ENCODE measurements at places on chromosomes 13 and 19. TPM values are rescaled to one million over a fixed set of nuclear protein-coding genes. Genes with fewer than 3 reads are reported as not detected.

GRCh38 chr19:40612831-40613689 is 11.9 kb downstream of the LTBP4 start:
- DNase-seq: peak; percentile 89

DNA sequence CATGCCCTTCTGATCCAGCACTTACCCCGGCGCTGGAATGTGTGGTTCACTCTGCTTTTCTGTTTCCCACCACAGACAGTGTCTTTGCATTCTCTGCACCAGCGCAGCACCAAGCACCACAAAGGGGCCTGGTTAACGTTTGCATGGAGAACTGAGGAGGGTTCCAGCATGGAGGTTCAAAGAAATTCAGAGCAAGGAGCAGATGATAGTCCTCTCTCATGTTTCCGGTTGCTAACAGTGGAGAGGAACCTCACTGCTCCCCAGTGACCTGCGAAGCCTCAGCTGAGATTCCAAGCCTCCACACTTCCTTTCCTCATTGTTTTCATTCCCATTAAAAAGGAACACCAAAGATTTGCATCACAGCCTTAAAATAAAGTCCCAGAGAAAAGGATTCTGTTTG is 99.7 kb downstream of the STARD13 start:
- no peak for DNase-seq

DNA sequence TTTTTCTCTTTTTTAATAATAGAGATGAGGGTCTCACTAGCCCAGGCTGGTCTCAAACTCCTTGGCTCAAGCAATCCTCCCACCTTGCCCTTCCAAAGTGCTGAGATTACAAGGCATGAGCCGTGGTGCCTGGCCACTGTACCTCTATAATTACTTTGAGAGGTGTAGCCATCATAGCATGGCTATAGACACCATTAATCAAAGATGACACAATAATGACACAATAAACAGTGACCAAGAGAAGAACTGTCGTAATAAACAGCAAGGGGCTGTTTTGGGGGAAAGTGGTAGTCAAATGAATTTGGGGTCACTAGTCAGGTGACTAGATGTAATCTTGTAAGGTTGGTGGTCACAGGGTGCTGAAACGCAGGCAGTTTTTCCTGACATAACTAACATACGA is 30.4 kb downstream of the KLF5 start:
- no peak for DNase-seq

- DNase-seq: no peak
Observed at GRCh38 chr19:42069619-42070351, at the start of gene GRIK5. TSS of gene GRIK5 (minus strand) at chr19:42070206. CDS start at chr19:42065770, 4,436 bp downstream.

DNA sequence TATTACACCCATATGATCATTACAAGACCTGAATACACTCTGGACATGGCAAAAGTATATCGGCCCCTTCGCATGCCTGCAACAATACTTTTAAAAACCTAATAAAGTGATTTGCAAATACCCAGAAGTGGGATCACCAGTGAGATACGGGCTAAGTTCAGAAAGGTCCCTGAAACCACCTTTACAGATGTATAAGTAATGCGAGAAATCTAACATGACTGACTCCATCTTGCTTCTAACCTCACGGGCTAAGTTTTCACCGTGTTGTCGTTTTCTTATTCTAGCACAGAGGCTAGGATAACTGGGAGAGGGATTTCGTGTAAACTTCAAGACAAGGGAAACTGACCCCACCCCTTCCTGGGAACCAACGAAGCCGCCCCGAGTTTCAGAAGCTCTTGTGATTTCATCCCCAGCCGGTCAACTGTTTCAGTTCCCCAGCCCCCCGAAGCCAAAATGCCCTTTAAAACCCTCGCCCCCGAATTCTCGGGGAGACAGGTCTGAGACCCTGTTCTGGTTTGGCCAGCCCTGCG is 703 bp downstream of the NEK3 start:
- DNase-seq: peak; percentile 54

- no peak for DNase-seq
Observed at GRCh38 chr13:98918771-98919170, 59.1 kb downstream of the DOCK9 start.

DNA sequence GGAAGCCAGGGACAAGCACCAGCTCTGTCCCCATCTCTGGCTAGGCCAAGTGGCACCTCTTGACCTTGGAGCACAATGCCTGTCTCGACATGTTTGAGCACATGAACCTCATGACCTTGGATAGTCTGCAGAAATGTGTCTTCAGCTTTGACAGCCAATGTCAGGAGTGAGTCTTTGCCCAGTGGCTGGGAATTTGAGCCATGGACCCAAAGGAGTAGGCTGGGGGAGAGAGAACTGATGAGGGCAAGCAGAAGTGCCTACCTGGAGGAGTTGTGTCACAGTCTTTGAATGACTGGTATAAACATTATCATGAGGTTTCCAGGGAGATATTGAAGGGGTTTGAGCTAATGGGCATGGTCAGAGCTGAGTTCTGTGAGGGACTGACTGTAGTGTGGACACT is 6.7 kb upstream of the CYP4F12 start:
- no peak for DNase-seq

- no peak for DNase-seq
Observed at GRCh38 chr13:46648166-46648607, 95.2 kb downstream of the LRCH1 start.

DNA sequence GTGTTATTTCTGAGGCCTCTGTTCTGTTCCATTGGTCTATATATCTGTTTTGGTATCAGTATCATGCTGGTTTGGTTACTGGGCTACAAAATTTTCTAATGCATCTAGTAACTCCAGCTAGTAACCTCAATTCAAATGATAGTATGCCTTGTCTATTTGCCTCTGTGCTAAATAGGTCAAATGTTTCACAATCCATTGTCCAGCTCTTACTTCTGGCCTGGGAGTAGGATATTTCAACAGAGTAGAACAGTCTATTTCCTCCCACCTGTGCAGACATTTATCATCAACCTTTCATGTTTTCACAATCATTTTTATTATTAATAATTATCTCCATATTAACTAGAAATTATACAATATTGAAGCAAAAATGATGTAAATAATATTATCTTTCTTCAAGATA is 18.1 kb upstream of the NDFIP2 start:
- DNase-seq: no peak

- DNase-seq: no peak
Observed at GRCh38 chr19:1874554-1875185, 10.6 kb downstream of the ABHD17A start.

- DNase-seq: no peak
Observed at GRCh38 chr19:55345101-55345817, 5.6 kb downstream of the KMT5C start.

DNA sequence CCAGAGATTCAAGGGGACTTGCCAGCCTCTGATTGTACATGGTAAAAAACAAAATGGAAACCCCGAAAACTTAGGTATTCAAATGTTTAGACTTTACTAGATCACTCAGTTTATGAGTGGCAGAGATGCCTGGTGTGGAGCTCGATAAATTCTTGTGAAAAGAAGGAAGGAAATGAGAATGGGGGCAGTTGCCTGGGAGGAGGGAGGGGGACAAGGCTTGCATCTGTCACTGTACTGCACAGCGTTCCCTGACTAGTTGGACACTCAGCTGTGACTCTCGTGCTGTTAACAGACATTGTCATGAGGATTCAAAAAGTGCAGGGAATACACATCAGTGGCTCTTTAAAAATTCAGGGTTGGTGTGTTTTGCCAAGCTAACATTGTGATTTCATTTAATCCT is 232.9 kb downstream of the ZIC5 start:
- no peak for DNase-seq

DNA sequence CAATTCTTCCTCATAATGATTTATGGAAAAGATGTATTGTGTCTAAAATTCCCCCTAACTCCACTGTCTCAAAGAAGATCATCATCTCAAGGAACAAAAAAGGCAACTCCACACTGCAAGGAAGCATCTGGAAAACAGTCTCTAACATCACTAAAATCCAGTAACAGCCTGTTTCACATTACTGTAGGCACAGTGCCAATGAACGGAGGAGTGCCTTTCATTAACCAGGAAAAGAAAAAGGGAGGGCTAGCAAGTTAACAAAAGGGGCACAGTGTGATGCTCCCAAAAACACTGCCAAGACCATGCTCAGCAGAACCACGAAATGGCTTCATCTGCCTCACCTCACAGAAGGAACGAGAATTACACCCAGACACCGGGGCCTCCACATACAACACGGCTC is 8.5 kb downstream of the TMTC4 start:
- no peak for DNase-seq

DNA sequence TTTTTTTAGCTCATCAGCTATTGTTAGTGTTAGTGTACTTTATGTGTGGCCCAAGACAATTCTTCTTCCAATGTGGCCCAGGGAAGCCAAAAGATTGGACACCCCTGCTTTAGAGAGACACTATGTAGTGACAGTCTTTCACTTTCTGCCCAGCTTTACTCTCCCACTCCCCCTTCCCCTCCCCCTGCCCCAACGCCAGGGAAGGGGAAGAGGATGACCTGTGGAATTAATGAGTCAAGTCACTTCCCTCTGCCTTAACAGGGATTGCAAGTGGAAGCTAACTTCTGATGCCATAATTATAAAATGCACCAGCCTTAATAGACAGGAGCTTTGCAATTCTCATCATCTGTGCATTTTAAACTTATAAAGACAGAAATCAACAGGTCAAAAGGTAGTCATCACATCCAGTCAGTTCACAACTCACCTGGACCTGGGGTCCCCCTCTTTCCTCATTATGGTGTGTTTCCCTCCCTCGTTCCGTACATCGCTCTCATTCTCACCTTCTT is 1.6 kb downstream of the ZNF415 start:
- no peak for DNase-seq

DNA sequence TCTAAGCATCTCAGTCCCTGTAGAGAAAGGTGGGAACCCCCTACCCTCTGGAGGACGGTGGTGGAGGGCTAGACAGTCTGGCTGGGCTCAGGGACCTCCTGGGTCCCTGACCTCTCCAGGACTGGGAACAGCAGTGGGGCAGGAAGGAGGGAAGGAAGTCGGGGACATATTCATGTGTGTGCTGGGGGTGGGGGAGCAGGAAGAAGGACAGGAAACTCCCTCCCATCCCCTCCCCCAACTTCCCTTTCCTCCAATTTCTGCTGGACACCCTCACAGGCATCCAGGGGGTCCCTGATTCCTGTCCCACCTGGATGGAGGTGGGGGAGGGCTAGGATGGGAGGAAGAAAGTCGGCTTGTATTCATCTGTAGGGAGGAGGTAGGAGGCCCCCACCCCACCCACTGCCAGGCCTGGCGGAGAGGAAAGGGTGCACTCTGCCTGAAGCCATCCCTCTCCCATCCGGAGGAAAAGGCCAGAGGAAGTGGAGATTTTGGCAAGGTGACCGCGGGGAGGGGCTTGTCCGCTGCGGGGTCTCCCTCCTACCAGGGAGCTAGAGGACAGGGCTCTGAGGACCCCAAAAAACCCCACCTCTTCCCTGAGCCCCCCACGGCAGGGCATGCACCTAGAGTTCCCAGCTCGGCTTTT is 2.3 kb downstream of the NOVA2 start:
- DNase-seq: no peak

- DNase-seq: no peak
Observed at GRCh38 chr19:33954686-33955085, 158.0 kb downstream of the KCTD15 start.

GRCh38 chr19:39874404-39874803 is 28.2 kb upstream of the FBL start:
- no peak for DNase-seq

The ELAVL1 gene
- 70.8 TPM for polyA plus RNA-seq

The EXOSC5 gene
- polyA plus RNA-seq: 17.5 TPM

The GPR183 gene
- 11.1 TPM for polyA plus RNA-seq

The ZNF726 gene
- polyA plus RNA-seq: 13.9 TPM

The CEACAM18 gene
- not detected for polyA plus RNA-seq

Data from left lung (tissue), 14 donors.